Mesendoderm (in vitro differentiated cells): ENCODE measurements at places on chromosomes 2 and 18.

DNA sequence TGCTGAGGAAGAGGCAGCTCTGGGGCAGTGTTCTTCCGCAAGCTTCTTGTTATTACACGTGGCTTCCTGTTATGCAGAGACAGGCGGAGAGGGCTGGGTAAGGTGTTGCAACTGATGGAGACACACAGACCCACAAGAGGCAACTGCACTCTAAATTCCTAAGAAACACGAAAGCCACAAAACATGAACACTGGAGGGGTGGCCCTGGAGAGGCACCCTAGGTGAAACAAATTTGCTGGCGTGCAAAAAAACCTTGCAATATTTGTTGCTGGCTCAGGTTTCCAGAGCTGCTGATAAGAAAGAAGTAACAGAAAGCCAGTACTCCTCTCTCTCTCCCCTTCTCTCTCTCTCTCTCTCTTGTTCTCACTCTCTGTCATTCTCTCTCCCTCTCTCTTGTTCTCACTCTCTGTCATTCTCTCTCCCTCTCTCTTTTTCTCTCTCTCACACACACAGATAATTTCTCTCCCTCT is 31.8 kb downstream of the ARHGAP25 start:
- DNase-seq: peak; percentile 34

DNA sequence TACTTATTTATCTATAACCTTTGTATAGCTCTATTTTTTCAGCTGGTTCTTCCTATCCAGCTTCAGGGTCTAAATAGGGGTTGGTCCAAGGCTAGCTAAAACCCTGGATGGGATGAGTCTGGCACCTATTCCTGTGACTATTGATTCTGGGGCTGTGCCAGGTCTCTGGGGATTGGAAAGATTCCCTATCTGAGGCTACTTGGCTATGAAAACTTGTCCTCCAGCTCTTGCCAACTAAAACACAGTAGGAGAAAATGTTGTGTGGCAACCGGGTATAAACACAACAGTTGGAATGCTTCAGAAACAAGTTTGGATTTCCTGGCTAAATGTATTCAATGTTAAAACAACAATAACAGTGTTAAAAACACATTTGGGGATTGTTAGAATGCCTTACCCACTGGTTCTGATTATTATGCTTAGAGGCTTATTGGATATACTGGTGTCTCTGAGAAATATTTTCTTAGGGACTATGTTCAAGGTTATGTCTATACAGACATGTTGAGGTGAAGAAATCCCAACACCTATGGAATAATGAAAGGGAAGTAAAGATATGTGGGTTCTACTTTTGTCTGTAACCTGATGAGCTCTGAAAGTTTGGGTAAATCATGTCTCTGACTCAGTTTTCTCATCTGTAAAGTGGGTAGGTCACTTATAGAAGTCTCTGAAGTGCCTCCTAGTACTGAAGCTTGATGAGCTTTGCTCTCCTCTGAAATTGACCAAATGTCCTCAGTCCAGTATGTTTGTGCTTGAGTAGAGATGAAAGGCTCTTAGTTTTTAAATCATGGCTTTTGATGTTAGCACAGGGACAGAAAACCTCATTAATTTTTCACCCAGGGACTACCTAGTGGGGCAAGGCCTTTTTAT is 460.7 kb downstream of the MTX2 start:
- DNase-seq: no peak

GRCh38 chr2:199378948-199379650 is 78.6 kb downstream of the SATB2 start:
- no peak for DNase-seq

DNA sequence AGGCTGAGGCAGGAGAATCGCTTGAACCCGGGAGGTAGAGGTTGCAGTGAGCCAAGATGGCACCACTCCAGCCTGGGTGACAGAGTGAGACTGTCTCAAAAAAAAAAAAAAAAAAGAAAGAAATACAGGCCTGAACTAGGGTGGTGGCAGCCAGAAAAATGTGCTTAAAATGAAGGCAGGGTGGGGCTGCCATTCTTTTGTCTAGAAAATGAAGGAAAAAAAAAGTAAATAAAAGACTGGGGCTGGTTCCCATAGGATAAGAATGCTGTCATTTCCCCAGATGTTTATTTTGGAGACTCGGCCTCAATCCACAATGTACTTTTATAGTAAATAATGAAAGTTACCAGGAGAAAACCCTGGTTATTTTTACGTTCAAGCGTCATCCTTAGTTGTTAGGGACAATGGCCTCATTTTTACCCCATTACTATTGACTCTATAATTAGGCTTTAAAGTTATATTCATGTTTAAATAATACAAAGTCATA is 58.9 kb downstream of the ATP8B1 start:
- DNase-seq: no peak

DNA sequence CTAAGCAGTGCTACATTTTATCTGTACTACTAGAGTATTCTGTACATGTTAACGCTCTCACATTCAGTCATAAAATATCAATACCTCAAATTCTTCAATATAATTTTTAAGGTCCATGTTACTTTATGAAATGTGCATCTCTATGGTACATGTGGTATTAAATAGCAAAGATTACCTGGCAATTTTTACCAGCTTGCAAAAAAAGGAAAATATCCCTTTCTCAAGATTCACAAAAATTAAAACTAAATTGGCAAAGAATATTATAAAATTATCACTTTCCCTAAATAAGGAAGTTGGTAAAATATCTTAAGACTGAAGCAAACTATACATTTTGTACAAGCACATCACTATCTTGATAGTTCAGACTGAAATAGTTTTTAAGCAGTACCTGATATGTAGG is 115.0 kb upstream of the RNU4ATAC start:
- no peak for DNase-seq

GRCh38 chr2:105701042-105701441 is 43.7 kb upstream of the NCK2 start:
- no peak for DNase-seq

- no peak for DNase-seq
Measured at GRCh38 chr2:210792000-210792399, 235.6 kb downstream of the CPS1 start.

- DNase-seq: no peak
Measured at GRCh38 chr2:148675708-148676107, 31.2 kb downstream of the EPC2 start.

GRCh38 chr18:79479761-79480161 is 84.0 kb downstream of the NFATC1 start:
- no peak for DNase-seq

GRCh38 chr2:188819011-188819410 is 155.2 kb upstream of the COL3A1 start:
- DNase-seq: peak; percentile 40

DNA sequence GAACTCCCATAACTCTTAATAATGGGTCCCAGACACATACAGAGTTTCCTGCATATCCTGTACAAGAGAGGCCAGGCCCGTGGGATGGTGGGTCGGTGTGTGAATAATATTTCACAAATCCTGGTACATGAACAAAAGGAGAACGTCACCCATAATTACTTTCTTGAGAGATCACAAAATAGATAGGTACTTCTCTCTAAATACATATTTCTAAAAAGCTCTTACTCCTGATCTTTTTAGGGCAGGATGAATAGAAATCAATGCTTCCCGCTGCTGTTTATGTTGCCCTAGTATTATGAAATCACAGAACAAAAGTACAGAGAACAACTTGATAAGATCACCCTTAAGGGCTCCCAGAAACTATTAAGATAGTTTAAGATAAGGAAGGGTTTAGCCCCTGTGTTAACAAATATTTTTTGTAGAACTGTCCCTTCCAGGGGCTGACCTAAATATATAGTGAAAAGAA is 5.4 kb downstream of the IRS1 start:
- DNase-seq: no peak

- no peak for DNase-seq
Measured at GRCh38 chr18:53441761-53442414, 782.6 kb downstream of the MBD2 start.

DNA sequence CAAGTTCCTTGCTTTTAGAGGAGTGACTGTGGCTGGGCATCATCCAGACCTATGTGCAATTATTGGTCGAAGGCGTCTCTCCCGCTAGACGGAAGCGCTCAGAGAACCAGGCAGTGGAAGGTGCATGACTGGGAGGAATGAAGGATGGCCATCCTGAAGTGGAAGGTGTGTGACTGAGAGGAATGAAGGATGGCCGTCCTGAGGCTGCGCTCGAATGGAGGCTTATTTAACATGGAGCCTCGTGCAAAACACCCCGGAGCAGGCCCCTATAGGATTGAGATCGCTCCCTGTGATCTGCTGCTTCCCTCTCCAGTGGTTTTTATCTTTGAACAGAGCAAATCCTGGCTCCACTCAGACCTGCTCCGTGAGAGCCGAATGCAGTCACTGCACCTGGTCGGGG is 140.2 kb upstream of the ID2 start:
- DNase-seq: no peak

- no peak for DNase-seq
Measured at GRCh38 chr2:19759880-19760279, 141.9 kb downstream of the TTC32 start.

DNA sequence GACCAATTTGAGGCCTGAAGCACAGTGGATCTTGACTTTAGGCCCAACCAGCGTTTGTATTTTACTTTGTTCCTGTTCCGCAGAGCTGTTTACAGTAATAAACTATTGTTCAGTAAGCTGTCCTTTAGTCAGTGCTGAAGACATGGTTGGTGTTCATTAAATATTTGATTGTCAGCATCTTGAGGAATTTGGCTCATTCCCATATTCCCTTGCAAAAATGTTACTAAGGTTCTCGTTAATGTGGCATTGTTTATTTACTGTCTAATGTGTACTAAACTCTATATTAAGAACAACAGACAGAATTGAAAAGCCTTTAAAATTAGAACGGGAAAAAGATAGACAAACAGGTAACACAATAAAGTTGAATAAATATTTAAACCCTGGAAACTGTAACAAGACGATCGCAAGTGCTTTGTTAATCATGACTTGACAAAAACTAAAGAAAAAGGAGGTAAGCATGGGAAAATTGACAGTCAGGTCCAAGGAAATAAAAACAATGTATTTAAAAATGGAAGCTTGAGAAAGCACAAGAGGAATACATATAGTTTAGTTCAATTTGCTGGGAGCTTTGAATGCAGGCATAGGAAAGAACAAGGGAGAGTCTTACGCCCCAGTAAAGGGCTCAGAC is 1060.8 kb upstream of the CRIM1 start:
- no peak for DNase-seq

- no peak for DNase-seq
Measured at GRCh38 chr2:3042601-3043585, 334.7 kb downstream of the EIPR1 start.

- no peak for DNase-seq
Measured at GRCh38 chr18:45399643-45400042, 215.6 kb upstream of the SLC14A2 start.

- no peak for DNase-seq
Measured at GRCh38 chr18:55416791-55417190, 171.2 kb downstream of the TCF4 start.

GRCh38 chr2:128404709-128405466 is 86.2 kb upstream of the HS6ST1 start:
- DNase-seq: no peak

DNA sequence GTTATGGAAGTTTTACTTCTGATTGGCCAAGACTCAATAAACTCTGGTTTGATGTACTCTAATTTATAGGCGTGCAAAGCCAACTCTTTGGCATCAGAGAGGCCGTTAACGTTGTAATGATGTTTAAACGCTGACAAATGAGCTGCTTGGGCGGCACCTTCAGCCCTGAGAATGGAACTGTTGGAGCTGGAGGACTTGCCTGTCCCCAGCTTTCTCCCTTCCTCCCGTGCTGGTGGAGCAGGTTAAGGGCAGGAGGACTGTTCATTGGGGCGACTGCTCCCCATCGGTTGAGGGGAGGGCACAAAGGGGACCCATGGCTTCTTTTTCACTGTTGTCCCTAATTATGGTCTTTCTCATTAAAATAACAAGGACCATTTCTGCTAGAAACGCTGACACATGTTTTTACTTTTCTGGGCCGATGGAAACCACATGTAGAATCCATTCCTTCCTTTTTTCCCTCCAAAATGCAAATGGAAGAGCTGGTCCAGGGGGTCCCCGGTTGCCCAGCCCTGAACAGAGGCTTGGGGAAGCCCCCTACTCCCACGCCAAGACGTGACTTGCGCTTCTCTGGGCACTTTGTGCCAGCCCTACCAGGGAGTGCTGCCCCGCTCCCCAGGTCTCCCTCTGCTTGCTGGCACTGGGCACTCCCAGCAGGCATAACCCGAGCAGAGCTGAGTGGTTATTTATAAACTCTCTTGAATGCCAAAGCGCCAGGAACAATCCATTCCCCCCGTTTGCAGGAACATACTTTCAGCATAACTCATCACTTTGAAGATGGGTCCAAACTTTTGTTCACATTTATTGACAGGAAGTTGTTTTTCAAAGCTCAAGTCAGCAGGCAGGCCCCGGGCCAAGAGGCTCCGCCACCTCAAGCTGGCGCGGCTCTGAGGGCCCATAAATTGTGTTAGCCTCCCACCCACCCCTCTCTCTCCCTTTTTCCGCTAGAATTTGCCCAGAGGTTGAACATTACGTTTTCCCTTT is 170.1 kb downstream of the ASB1 start:
- DNase-seq: no peak

DNA sequence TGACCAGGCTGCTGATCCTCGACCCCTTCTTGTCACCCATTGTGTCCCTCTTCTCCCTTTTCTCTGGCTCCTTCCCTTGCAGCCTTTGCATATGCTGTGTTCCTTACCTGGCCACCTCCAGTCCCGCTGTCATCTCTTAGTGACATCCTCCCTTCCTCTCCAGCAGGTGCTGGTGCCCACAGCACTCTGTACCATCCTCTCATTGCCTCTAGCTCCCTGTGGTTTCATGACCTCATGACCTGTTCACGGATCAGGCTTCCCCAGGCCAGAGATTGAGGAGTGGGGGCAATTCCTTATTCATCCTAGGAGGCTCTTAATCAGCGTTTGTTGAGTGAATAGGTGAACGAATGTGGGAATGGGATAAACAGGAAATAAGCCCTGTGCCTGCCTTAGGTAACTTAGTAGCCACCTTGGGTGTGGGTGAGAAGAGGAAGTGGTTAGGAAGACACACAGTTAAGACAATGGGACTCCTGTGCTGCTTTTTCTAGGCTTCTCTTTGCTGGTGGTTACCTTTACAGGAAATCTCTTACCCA is 35.5 kb downstream of the ITGA6 start:
- DNase-seq: no peak

DNA sequence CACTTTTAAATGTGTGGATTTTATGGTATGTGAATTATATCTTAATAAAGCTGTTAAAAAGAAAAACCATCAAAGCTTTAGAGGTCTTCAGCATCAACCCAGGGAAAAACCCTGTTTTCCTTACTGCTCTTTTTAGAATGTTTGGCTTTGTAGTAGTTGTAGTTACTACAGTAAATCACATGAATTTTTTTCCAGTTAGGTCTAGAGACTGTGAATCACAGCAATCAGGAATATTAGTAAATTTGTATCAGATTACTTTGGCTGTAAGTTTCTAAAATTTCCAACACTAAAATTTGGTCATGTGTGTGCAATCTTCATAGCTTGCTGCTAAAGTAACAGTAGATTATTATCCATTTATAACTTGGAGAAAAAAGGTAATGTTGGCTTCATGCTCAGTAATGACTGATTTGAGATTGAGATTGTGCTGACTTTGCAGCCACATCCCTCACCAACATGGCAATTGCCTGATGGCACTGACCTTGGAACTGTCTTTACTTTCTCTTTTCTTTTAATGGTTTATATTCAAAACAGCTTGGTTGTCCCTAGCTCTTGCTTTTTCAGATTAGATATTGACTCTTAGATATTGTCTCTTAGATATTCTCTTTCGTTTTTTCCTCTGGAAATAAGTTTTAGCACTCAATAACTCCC is 41.1 kb downstream of the LCLAT1 start:
- DNase-seq: no peak
